ENCODE measurements at places on chromosomes 16 and 17.

DNA sequence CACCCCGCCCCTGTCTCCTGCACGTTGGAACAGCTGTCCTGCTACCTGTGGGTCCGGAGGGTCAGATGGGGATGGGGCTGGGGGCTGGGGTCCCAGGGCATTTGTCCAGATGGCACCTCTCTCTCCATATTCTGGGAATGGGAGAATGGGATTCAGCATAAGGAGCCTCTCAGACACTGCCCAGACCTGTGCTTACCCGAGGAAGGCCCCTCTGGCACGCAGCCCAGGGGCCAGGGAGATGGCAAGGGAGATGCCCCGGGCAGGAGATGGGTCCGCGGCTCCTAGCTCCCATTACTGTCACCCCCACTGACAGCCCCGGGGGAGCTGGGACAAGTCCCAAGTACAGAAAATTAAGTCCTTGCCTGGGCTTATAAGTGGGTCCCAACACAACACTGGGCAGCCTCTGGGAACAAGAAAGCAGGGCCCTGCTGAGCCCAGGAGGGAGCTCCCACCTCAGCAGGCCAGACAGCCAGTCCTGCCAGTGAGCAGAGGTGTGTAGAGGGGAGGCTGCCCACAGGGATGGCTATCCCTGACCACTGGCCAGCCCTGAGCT is 1.8 kb downstream of the VASN start:
- DNase-seq = no peak

DNA sequence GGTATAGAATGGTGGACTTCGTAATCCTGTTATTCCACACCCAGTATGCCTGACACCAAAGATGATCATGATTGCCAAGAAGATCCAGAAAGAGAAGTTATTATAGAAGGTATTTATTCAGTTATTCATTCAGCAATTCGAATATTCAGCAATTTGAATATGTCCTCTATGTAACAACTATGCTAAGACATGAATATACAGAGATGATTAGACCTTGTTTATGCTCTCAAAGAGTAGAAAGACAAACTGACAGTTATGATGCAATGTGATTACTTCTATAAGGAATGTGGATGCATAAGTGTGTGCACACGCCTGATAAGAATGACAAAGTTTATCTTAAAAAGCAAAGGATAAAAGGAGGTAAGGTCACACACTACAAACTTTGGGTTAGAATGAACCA is 218.1 kb downstream of the CDH11 start:
- DNase-seq = no peak

DNA sequence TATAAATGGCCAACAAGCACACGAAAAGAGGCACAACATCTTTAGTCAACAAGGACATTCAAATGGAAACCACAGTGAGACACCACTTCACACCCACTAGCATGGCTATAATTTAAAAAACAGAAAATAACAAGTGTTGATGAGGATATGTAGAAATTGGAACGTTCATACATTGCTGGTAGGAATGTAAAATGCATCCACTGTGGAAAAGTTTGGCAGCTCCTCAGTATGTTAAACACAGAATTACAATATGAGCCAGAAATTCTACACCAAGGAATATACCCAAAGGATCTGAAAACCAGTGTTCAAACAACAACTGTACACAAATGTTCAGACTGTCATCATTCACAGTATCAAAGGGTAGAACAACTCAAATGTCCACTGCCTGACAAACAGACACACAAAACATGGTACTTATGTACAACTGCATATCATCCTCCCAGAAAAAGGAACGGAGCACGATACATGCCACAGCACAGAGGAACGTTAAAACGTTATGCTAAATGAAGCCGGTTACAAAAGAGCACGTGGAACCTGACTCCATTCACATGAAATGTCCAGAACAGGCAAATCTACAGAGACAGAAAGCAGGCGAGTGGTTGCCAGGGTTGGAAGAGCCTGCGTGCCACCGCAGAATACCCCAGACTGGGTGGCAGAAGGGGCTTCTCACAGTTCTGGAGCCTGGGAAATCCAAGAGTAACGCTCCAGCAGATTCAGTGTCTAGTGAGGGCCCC is 32.8 kb upstream of the METRNL start:
- no peak for DNase-seq

- no peak for DNase-seq
Measured at GRCh38 chr17:6323626-6324356, 111.1 kb downstream of the AIPL1 start.

- DNase-seq = no peak
Measured at GRCh38 chr17:80873307-80873951, 118.2 kb upstream of the CHMP6 start.

GRCh38 chr17:29115961-29116803 is 64.0 kb downstream of the MYO18A start:
- DNase-seq = peak; percentile 13

DNA sequence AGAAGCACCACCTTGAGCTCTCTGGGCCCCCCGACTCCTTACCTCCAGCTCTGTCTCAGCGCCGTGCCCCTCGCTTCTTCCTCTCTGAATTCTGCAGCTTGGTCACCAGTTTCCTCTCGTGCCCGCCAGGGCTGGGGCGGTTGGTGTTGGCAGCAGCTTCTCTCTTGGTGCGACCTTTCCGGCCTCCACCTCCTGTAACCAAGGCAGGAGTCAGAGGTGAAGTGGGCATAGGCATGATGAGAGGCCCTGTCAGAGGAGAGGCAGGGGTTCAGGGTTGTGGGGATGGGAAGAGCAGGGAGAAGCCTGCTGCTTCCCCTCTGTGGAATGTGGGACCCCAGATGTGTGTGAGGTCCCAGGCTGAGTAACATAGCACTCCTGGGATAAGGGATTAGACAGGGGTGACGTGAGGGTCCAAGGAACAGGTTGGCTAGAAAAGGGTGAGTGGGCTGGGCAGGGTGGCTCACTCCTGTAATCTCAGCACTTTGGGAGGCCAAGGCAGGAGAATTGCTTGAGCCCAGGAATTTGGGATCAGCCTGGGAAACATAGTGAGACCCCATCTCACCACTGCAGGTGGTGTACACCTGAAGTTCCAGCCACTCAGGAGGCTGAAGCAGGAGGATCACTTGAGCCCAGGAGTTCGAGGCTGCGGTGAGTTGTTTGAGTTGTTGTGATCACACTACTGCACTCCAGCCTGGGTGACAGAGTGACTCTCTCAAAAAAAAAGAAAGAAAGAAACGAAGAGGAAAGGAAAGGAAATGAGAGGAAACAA is 626 bp downstream of the NUPR1 start:
- no peak for DNase-seq

- DNase-seq = no peak
Measured at GRCh38 chr17:83121921-83122820, 42.8 kb downstream of the METRNL start.

GRCh38 chr17:78748048-78748729 is 33.9 kb downstream of the CYTH1 start:
- no peak for DNase-seq

DNA sequence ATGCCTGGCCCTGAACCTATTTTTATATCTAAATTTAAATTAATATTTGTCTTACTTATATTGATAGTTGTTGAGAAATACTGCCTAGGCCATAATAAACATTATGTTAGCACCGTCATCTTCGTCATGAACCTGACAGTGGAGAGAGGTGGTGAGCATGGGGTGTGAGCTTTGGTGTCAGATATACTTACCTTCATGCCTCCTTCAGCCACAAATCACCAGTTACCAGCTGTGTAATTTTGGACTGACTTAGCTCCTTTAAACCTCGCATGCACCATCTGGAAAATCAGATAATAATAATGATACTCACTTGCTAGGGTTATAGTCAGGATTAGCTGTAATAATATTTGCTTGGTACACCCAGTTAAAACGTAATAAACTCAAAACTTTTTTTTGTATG is 35.0 kb downstream of the SNX29 start:
- no peak for DNase-seq
